ENCODE measurements at places on chromosomes 2 and 18.

- no peaks in the 10 kb centered on the region for H3K36me3 ChIP-seq
- H3K27ac ChIP-seq, result no peak overlapping the region
- H3K4me1 ChIP-seq, result no peaks in the 10 kb centered on the region
- DNase-seq, result no peak
- H3K4me3 ChIP-seq, result no peak overlapping the region
Measured at GRCh38 chr2:121099329-121100290, 185.4 kb downstream of the TFCP2L1 start.

- no peak overlapping the region for H3K4me3 ChIP-seq
- H3K36me3 ChIP-seq, result no peaks in the 10 kb centered on the region
- no peak for DNase-seq
- no peak overlapping the region for H3K27ac ChIP-seq
- H3K4me1 ChIP-seq, result no peaks in the 10 kb centered on the region
- H3K27me3 ChIP-seq, result no peaks in the 10 kb centered on the region
Measured at GRCh38 chr2:228949831-228950230, 321.3 kb downstream of the PID1 start.

DNA sequence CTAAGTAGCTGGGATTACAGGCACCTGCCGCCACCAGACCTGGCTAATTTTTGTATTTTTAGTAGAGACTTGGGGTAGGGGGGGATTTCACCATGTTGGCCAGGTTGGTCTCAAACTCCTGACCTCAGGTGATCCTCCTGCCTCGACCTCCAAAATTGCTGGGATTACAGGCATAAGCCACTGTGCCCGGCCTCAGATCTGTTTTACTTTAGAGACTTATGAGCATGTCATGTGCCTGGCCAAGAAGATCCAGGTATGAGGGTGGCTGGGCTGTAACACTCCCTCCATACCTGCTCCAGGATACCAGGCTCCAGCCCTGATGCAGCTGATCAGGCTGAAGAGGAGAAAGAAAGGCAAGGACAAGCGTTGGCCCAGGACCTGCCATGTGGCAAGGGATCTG lies 125.0 kb downstream of the LPIN1 start:
- H3K4me3 ChIP-seq, result no peak overlapping the region
- peaks cover 3% of the 10 kb centered on the region for H3K4me1 ChIP-seq
- DNase-seq, result no peak
- no peak overlapping the region for H3K27ac ChIP-seq

- no peaks in the 10 kb centered on the region for H3K36me3 ChIP-seq
- H3K27me3 ChIP-seq, result no peaks in the 10 kb centered on the region
- no peaks in the 10 kb centered on the region for H3K4me1 ChIP-seq
- no peak overlapping the region for H3K27ac ChIP-seq
- DNase-seq, result no peak
Measured at GRCh38 chr2:238710032-238710735, 137.7 kb upstream of the TWIST2 start.

DNA sequence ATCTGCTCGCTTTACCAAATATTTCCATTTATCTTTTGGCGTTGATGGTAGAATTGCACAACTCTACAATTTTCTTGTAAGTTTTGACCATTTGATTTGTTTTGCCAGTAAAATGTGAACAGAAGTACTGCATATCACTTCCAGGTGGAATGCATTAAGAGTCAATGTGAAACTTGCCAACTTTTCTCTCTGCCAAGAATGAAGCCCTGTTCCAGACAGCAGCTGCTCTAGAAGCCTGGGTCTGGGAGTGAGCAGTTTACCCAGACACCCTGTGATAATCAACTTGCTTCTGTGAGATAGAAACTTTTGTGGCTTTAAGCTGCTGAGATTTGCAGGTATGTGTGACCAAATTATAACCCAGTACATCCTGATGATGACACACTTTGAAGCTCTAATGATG lies 115.9 kb upstream of the SYT4 start:
- no peaks in the 10 kb centered on the region for H3K36me3 ChIP-seq
- H3K4me1 ChIP-seq, result no peaks in the 10 kb centered on the region
- H3K4me3 ChIP-seq, result no peak overlapping the region
- H3K27me3 ChIP-seq, result no peaks in the 10 kb centered on the region
- no peak overlapping the region for H3K27ac ChIP-seq
